Stimulated activated CD4-positive, alpha-beta T cell treated with anti-CD3 and anti-CD28 coated beads, TNF-alpha, amount 100 ng/mL, for 1 hour (primary cell): ENCODE measurements at places on chromosomes 13 and 19.

DNA sequence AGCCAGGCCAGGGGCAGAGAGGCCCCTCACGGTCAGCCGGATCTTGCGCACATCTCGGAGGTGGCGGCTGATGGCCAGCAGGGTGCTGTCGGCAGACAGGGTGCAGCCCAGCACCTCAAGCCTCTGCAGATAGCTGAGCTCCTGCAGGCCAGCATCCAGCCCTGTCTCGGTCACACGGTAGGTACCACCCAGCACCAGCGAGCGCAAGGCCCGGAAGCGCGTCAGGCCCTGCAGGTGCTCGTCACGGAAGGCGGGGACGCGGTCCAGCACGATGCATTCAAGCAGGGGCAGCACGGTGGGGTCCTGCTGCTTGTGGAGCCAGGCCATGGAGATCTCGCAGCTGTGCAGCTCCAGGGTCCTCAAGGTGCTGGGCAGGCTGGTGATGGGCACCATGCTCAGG is 7.7 kb downstream of the FBXL12 start:
- DNase-seq = no peak

DNA sequence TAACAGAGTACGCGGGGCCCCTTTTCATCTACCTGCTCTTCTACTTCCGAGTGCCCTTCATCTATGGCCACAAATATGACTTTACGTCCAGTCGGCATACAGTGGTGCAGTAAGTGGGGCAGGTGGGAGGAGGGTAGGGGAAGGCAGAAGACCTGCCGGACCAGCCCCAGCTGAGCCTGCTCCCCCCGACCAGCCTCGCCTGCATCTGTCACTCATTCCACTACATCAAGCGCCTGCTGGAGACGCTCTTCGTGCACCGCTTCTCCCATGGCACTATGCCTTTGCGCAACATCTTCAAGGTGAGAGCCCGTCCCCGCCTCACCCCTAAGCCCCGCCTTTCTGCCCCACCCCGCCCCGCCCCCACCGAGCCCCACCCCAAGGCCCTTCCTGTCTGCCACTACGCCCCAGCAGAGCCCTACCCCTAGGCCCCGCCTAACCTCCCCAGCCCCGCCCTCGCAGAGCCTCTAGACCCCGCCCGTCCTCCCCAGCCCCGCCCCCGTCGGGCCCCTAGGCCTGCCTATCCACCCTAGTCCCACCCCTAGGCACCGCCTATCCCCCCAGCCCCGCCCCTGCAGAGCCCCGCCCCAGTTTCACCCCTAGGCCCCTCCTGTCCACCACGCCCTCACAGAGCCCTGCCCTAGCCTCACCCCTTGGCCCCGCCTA is 7.7 kb downstream of the NDUFB7 start:
- peak; percentile 37 for DNase-seq

- DNase-seq = no peak
Observed at GRCh38 chr13:110922506-110922905, 7.6 kb upstream of the ANKRD10 start.

DNA sequence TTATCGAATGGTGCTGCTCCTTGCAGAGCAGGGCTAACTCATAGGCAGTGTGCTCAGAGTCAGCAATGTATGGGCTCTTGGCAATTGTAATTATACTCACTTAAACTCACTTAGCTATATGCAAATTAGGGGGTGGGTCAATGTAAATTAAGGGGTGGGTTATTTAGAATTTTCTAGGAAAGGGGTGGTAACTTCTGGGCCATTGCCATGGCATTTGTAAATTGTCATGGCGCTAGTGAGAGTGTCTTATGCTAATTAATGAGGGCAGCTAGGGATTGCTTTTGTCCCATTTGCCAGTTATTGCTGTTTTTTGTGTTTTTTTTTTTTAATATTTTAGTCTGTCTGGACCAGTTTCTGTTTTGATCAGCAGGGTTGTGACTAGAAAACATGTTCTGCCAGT is 68.4 kb downstream of the DIAPH3 start:
- no peak for DNase-seq
